Ascending aorta (tissue), 2 donors: ENCODE measurements at places on chromosomes 7 and 10. TPM values are rescaled to one million over a fixed set of nuclear protein-coding genes. Genes with fewer than 3 reads are reported as not detected.

- peaks cover 15% of the 10 kb centered on the region for H3K36me3 ChIP-seq
- H3K4me1 ChIP-seq, result peaks cover 4% of the 10 kb centered on the region
- H3K27me3 ChIP-seq, result no peaks in the 10 kb centered on the region
- peak overlapping the region; percentile 50 for H3K27ac ChIP-seq
- peak overlapping the region; percentile 94 for H3K4me3 ChIP-seq
Observed at GRCh38 chr10:68334672-68335467, 2.1 kb upstream of the PBLD start.

- no peaks in the 10 kb centered on the region for H3K4me1 ChIP-seq
- H3K27ac ChIP-seq, result no peak overlapping the region
- no peak for DNase-seq
- H3K4me3 ChIP-seq, result no peak overlapping the region
- H3K36me3 ChIP-seq, result no peaks in the 10 kb centered on the region
Observed at GRCh38 chr7:138328215-138328614, 131.8 kb upstream of the TRIM24 start.

GPR37 gene
- not detected for total RNA-seq

FAM25G gene
- total RNA-seq, result not detected

FAM131B gene
- total RNA-seq, result 0.53 TPM
